ENCODE measurements at places on chromosomes 3 and 15.

DNA sequence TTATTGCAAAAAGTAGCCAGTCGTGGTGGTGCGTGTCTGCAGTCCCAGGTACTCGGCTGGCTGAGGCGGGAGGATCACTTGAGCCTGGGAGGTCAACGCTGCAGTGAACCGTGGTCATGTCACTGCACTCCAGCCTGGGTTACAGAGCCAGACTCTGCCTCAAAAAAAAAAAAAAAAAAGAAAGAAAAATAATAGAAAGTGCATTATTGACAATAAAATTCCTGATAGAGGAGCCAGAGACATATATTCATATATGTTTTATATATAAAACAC is 43.6 kb upstream of the PYDC2 start:
- no peak for DNase-seq

- DNase-seq = no peak
These were observed 68.3 kb upstream of the GLCE start for GRCh38 chr15:69092159-69092558.

- no peak for DNase-seq
These were observed 135.1 kb downstream of the ZIC1 start for GRCh38 chr3:147544290-147544689.

DNA sequence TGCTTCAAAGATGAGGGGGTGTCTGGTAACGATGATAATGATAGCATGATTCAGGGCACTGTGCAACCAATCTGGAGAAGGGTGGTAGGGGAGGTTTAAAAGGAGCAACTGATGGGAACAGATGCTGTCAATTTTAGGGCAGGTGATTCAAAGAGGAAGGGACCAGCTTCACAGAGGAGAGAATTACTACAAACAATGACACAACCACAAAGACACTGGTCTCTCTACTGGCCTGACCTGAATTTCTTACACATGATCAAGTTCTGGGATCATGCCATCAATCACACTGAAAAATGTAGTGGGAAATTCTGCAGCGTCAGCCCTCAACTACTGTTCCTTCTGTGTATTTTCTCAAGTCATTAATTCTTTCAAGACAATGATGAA is 2.6 kb upstream of the CDV3 start:
- DNase-seq = peak; percentile 52

- DNase-seq = no peak
These were observed 985 bp downstream of the VPS13C start for GRCh38 chr15:62059108-62059815.

GRCh38 chr3:66023229-66023628 is 15.5 kb downstream of the MAGI1 start:
- DNase-seq = no peak

GRCh38 chr3:128466840-128467541 is at the start of gene DNAJB8:
DNAJB8 (minus strand) TSS chr3:128466890; CDS start chr3:128463245, 3,645 bp downstream.
- no peak for DNase-seq

DNA sequence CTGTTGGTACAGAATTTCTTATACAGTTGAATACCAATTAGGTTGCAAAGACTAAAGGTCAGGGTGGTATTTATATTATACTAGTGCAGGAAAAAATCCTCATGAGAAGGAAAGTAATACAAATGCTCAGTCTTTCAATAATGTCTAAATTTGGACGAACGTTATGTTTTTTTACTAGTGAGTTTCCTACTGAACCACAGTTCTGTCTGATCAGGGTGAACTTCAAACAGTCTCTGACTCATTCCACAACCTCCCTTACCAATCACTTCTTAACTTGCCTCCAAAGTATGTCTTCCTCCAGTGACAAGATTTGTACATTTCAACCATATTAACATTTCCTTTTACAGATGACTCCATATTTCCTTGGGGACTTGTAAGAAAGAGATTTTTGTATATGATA is 3.4 kb downstream of the TMEM212 start:
- no peak for DNase-seq

GRCh38 chr3:65284961-65285360 is 597.2 kb upstream of the ADAMTS9 start:
- DNase-seq = peak; percentile 31

DNA sequence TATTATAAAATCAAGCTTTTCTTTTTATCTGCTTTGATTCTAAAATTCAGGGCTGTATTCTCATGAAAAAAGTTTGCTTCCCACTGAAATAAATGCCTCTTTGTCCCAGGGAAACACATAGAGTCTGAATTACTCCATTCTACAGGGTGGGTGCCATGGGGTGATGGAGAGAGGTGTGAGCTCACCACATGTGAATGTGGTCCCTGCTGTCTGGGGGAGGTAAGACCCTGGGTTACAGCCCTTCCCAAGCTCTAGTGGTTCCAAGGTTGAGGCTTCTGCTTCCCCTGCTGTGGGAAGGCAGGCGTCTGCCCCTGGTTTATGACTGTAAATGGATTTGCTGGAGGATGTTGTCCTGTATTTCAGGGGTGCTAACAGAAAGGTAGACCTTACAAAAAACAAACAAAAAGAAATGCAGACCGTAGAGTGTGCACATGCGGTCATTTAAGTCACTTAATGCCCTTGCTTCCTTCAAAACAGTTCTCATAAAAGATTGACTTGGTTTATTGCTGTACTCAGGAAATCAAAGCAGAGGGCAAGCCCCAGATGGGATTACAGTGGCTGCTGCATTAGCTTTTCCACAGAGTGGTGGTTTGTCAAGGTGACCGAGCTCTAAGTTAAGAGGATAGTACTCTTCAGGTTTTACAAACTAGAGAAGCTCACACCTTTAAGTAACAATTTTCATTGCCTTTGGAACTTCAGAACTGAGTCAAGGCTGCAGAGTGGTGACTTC is 49.2 kb downstream of the CTDSPL start:
- DNase-seq = no peak

DNA sequence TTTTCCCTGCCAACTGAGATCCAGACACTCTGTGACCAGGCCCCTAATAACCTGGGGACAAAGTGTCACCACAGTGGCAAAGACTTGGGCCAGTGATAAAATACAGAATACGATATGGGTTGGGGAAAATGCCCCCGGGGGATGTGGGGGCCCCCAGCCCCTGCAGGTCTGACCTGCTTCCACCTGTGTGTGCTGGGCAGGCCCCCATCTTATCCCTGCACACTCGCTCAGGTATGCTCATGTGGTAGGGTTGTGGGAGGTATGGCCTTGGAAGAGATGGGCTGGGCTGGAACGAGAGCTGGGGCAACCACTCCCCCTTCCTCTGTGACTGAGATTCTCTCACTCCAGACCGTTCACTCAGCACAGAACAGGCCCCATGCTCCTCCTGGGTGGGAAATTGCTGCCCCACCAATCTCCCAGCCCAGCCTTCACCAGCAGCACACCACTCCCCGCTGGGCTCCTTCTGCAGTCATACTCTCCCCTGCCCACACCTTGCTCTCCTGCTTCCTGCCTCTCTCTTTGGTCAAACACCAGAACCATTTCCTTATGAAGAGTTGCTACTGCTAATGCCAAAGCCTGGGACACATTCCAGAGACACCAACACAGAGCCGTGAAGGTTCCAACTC is 9.6 kb upstream of the CPEB1 start:
- DNase-seq = no peak

- DNase-seq = no peak
These were observed 39.2 kb upstream of the SEMA4B start for GRCh38 chr15:90161950-90162361.

DNA sequence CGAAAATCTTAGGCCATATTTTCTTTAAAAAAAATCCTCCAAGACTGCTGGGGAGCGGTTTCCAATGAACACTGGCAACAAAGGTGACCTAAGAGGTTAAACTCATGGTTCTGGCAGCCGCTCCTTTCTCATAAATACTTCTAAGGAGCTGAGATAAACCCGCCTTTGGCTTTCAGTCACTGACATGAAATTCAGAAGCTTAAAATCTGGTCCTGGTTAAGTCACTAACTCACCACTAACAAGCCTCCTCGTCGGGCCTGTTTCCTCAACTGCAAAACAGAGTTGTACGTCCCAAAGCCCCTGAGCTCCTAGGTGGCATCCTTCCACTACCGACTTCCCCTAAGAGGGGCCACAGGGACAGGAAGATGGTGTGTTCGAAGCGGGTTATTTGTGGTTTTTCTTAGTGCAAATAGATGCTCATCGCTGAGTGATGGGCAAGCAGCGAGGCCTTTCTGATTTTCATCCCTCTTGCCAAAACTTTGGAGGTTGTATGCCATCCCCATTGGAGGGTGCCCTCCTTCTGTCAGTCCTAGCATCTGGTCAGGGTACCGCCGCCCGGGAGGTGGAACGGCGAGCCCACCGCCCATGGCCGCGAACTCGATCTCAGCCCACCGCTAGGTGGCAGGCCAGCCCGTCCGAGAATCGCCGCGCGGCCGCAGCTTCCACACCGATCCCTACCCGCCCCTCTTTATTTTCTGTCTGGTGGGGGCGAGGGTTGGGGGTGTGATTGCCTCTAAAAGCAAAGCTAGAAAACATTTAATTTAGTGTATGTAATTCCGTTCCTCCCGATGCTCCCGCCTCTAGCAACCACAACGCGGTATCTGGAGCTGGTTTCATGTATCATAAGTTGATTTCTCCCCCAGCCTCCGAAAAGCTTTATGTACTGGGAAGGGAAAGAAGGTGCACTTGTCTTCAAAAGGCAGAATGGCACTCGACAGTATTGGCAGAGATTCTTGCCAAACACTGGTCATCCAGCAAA is 4.6 kb downstream of the BCL6 start:
- peak; percentile 87 for DNase-seq

- DNase-seq = no peak
These were observed 126.5 kb upstream of the DLG1 start for GRCh38 chr3:197424674-197425484.

GRCh38 chr15:48800811-48801455 is 9.9 kb downstream of the CEP152 start:
- DNase-seq = peak; percentile 48

- DNase-seq = no peak
These were observed 49.2 kb downstream of the PARP15 start for GRCh38 chr3:122626515-122627180.

GRCh38 chr3:46672349-46672695 is 21.2 kb downstream of the ALS2CL start:
- no peak for DNase-seq

DNA sequence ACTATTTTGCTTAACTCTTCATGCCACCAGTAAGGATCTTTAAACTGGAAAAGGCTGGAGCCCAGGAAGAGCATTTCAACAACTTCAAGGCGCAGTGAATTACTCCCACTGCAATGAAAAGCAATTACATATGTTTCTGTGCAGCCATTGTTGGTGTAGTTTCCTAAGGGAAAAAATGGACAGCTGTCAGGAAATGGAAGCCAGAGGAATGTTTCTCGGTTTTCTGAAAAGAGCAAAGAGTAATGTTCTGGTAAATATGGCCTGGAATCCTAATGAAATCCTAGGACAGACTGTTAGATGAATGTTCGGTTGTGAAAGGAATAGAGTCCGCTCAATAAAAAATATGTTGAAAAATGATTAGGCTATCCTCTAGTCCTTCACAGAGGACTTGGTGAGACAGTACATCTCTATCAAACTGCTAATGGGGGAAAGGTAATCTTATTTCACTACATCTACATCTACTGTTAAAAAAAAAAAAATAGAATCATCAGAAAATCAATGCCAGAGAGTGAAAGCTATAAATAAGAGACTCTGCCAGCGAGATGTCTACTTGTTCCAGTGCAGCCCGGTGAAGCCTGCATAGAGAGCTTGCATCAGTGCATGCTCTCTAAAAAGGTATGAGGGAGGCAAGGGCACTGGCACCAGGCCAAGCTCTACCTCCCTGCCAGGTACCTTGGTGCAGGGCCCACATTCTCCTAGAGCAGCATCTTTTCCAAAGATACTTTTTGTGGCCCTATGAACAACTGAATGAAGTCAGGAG is 68.2 kb upstream of the TJP1 start:
- no peak for DNase-seq

GRCh38 chr15:101027273-101027901 is 108.2 kb downstream of the LRRK1 start:
- DNase-seq = no peak

DNA sequence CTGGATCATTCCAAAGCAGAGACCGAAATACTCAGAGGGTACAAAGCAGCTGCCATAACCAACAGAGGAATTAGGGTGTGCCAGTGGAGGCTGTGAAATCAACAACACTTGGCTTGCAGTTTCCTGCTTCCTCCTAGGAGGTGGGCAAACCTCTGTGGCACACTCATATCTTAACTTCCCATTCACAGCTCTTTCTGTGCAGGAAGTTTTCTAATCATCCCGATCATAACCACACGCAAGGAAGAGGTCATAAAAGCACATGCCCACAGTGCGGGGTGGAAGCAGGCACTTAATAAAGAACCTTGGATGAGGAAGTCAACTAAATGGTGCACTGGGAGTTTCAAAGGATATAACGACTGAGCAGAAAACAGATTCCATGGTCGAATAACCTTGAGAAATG is 5.1 kb downstream of the SCAMP2 start:
- DNase-seq = no peak

DNA sequence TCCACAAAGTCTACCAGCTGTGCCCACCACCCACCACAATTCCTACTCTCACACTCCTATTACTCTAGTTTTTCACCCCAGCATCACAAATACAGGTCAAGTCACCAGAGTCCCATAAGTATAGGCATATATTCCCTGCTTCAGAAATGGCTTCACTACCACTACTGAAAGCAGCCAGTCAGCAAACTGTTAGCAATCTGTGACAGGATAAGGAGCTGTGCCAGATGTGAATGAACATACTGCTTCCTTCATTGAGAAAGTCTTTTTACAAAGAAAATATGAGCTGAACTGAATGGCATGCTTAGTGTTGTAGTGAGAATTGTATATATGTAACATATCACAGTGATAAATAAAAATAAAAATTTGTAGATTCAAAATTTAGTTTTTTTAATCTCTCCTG is 76.8 kb downstream of the C3orf85 start:
- no peak for DNase-seq

GRCh38 chr3:116947148-116947547 is 237.6 kb downstream of the TUSC7 start:
- DNase-seq = no peak

- no peak for DNase-seq
These were observed 230.0 kb upstream of the ST8SIA2 start for GRCh38 chr15:92163641-92164040.

DNA sequence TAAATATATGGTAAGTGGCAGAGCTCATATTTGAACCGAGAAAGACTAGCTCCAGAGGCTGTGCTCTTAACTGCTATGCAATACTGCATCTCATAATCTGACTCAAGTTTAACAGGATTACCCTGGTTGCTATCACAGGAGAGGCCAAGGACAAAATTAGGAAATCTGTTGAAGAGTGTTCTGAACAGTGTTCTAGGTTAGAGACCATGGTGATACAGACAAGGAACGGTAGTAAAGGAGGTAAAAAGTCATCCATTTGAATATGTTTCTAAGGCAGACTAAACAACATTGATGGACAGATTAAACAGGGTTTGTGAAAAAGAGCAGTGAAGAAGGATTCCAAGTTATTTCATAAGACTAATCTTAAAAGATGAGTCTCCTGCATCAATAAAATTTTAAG is 22.1 kb downstream of the PLOD2 start:
- DNase-seq = no peak

DNA sequence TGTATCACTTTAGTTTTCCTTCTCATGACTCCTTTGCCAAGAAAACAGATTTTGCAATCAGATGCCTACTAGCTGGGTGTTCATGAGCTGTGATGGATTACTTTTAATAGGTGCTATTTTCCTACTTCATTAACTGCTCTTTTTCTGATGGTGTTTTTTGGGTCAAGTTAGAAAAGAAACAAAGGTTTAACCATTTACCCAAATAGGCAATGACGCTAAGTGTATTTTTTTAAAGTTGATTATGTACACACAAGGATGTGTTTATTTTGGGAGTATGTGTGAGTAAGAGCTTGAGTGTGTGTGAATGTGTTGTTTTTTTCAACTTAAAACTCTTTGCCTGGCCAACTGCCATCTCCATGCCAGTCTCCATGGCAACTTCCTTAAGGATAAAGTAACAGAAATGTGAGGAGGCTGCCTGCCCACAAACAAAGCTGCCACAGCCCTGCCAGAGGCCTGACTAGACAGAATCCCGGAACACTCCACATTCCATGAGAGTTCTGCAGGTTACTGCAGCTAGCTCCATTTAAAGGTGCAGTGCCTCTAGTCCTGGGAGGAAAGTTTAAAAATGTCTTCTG is 215.6 kb upstream of the RBMS3 start:
- DNase-seq = peak; percentile 100

Data from fibroblast of gingiva (primary cell).